ENCODE measurements at places on chromosomes 4 and X.

DNA sequence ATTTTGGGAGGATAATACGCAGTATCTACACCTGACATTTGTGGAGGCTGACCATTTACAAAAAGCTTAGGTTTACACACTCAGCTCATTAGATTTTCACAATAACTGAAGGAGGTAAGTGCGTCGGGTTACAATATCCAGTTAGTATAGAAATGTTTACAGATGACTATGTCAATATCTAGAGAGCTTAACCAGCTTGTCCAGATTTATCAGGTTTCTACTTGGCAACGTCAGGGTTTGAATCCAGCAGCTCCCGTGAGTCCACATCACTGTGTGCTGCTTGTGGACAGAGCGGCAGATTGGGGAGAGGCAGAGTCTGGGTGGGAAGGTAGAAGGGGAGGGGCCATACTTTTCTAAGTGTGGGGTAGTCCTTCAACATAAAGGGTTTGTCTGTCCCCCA is 28.3 kb downstream of the ARHGAP10 start:
- H3K36me3 ChIP-seq = no peaks in the 10 kb centered on the region
- DNase-seq = no peak
- peak overlapping the region; percentile 24 for H3K27ac ChIP-seq
- no peak overlapping the region for H3K4me3 ChIP-seq
- no peaks in the 10 kb centered on the region for H3K27me3 ChIP-seq

GRCh38 chr4:110250023-110250387 is 51.6 kb upstream of the ELOVL6 start:
- no peak for DNase-seq
- no peak overlapping the region for H3K4me3 ChIP-seq
- H3K27ac ChIP-seq = no peak overlapping the region
- H3K27me3 ChIP-seq = no peaks in the 10 kb centered on the region
- no peaks in the 10 kb centered on the region for H3K4me1 ChIP-seq

- no peaks in the 10 kb centered on the region for H3K4me1 ChIP-seq
- no peaks in the 10 kb centered on the region for H3K36me3 ChIP-seq
- H3K4me3 ChIP-seq = no peak overlapping the region
- H3K27ac ChIP-seq = no peak overlapping the region
- H3K27me3 ChIP-seq = no peaks in the 10 kb centered on the region
Observed at GRCh38 chr4:27278615-27279375, 418.2 kb downstream of the STIM2 start.

DNA sequence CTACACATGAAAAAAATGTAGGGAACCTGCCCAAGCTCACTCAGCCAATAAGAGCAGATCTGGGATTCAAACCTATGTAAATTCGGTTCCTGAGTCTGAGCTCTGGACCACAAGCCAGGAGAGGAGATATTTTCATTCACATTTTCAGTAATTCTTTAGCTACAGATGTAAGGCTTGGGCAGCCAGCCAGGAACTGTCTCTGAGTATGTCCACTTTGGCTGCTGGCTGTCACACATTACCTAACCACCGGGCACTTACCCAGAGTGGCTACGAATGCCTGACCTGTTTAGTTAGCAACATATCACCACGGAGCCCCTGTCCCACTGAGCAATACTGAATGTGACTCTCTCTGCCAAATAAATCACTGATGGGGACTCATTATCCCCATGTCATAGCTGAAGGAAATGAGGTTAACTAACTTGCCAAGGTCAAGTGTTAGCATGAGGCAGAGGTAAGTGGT is 15.3 kb downstream of the USP46 start:
- H3K36me3 ChIP-seq = no peaks in the 10 kb centered on the region
- H3K4me1 ChIP-seq = peaks cover 24% of the 10 kb centered on the region
- no peak for DNase-seq
